Vagina (tissue), 2 donors: ENCODE measurements at places on chromosomes 7 and 10.

DNA sequence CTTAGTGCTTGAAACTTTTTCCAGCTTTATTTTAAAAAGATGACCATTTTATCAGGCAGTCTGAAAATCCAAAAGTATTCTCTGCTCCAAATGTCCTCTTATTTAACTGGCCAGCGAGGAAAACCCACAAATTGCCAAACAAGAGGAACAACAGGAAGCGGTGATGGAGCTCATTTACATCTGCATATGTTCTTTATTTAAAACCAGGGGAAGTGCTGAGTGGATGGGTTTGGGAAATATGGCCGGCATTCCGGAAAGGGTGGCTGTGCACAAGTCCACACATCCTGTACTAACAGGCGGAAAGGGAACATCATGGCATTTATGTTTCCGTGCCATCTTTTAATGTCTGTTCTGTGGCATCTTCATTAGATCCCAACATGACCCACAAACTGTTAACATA, 974.5 kb downstream of the LRMDA start:
- H3K27ac ChIP-seq, result no peak overlapping the region
- H3K4me3 ChIP-seq, result no peak overlapping the region
- no peaks in the 10 kb centered on the region for H3K36me3 ChIP-seq
- H3K27me3 ChIP-seq, result no peaks in the 10 kb centered on the region

- H3K4me1 ChIP-seq, result no peaks in the 10 kb centered on the region
- H3K36me3 ChIP-seq, result peaks cover 68% of the 10 kb centered on the region
- no peak for DNase-seq
- H3K27me3 ChIP-seq, result no peaks in the 10 kb centered on the region
These were observed 16.4 kb downstream of the SEPHS1 start for GRCh38 chr10:13331646-13332045.

DNA sequence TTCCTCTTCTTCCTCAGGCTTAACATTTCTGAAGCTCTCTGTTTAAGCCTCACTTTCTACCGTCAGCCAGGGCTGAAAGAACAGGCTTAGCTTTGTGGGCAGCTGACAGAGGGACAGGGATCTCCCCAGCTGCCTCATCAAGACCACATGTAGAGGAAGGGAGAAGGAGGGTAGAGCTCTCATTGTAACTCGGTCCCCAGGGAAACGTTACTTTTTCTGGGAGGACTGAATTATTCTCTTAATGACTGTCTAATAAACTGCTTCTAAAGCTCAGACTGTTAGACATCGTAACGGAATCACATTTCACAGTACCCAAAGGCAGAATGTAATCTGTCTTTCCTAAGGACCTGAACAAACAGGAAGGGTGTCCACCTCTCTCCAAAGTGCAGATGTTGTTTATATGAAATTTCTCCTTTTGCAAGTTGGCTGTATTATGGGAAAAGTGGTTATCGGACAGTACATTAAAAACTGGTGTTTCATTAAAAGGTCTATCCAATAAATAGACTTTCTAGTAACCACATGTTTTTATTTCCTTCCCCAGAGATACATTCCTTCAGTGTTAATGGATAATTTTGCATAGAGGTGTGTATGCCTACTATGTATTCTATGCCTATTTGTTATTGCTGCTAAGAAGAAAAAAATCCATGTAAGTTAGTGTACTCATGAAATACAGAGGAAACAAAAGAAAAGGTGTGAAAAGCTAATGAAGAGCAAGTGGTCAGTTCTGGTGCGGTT, 144.2 kb downstream of the CTTNBP2 start:
- DNase-seq, result no peak
- no peaks in the 10 kb centered on the region for H3K36me3 ChIP-seq
- H3K27ac ChIP-seq, result no peak overlapping the region
- H3K27me3 ChIP-seq, result no peaks in the 10 kb centered on the region
- no peaks in the 10 kb centered on the region for H3K4me1 ChIP-seq

DNA sequence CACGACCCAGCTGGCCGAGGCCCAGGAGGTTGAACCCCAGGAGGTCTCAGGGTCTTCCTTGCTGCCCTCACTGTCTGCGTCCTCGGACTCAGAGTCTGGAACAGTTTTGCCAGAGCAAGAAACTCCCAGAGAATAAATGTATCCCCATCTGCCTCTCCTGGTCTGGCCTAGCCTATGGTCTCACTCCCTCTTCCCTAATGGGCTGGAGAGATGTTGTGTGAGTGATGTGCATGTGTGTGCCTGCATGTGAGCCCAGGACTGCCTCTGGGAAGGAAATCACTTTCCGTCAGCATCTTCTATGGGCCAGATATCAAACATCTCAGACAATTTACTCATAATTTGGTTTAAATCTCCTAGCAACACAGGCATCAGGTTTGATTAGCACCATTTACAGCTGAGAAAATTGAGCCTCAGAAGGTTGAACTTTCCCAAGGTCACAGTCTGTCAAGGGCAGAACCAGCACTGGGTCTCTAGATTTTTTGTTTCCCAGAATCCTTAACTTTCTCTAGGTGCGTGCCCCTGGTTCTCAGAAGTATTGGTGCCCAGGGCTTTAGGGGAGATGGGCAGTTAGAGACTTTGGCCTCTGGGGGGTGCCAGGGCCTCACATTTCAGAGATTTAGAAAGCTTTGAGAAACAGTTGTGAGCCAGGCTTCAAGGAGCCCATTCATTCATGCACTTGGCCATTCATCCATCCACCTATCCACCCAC, 4.9 kb downstream of the TMEM270 start:
- no peak for DNase-seq
- no peaks in the 10 kb centered on the region for H3K36me3 ChIP-seq
- peaks cover 20% of the 10 kb centered on the region for H3K4me1 ChIP-seq
- no peaks in the 10 kb centered on the region for H3K27me3 ChIP-seq
- H3K27ac ChIP-seq, result no peak overlapping the region
- H3K4me3 ChIP-seq, result no peak overlapping the region

DNA sequence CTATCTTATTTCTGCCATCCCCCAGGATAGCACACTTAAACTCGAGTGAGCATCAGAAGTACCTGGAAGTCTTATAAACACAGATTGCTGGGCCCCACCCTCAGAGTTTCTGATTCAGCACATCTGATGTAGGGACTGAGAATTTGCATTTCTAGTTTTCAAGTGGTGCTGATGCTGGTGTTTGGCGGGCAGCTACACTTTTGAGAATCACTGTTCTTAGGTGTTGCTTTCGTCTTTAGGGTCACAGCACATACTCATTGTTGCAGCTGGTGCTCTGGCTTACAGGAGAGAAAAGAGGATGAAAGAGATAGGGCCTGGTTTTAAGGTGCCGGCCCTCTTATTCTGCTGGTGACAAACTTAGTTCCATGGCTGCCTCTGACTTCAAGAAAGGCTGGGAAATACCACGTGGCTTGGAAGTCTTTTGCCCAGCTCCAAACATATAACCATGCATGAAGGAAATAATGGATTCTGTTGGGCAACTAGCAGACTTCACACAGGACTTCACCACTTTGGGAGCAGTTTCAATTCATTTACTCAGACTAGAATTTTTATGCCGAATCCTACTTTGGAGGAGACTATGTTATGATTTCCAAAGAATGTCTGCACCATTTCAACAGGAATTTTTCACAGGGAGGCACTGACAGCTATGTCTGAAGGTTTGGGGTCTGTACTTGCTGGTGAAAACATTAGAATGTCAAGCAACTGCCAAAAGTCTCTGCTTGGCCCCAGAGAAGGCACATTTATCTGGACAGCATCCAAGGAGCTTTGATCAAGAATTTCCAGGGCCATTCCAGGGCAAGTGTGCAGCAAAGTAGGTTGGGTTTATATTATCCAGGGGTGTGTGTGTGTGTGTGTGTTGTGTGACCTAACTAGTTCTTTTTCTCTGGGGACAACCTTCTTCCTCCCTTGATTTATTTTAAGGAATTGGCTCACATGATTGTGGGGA, 6.9 kb upstream of the MINDY4 start:
- H3K4me3 ChIP-seq, result no peak overlapping the region
- no peaks in the 10 kb centered on the region for H3K36me3 ChIP-seq
- H3K27ac ChIP-seq, result peak overlapping the region; percentile 8
- peaks cover 32% of the 10 kb centered on the region for H3K4me1 ChIP-seq
- DNase-seq, result no peak

- no peaks in the 10 kb centered on the region for H3K27me3 ChIP-seq
- H3K4me1 ChIP-seq, result no peaks in the 10 kb centered on the region
- H3K27ac ChIP-seq, result no peak overlapping the region
- DNase-seq, result no peak
- H3K36me3 ChIP-seq, result no peaks in the 10 kb centered on the region
These were observed 302.4 kb downstream of the GRID1 start for GRCh38 chr10:86064219-86064618.

DNA sequence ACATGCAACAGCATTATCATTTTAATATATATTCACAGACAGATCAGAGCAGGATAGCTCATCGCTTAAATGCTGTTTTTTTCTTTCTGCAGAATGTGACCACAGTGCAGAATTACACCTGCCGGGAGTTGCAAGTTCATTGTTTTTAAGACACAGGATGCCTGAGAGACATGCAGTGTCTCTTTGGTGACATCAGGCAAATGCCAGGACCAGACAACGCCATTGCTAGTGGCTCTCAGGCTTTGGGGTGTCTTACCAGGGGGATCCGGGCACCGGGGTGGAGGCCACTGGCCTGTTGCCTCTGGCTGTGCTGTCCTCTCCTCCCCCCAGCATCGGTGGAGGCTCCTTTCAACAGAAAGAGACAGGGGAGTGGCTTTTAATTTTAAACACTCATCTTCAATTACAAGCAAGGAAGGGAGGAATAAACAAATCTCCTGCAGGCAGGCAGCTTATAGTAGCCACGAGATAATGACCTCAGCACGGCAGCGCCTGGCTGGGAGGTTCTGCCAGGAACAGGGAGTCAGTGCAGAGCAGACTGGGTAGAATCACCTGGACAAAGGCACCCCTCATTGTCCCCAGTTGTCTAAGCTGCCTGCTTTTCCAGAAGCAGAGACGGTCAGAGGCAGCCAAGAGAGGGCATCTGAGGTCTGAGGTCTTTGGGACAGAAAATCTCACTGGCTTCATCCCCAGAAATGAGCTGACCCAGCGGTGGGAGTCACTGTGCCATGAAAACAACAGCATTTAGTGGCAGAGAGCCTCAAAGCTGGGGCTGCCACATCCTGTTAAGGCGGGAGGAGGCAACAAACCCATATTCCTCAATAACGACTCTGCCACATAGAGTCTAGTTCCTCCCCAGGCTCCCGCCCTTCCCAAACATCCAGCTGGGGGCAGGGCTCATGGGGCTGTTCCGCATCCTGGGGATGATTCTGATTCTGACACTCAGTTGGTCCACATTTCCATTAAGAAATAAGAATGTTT, 148.4 kb downstream of the TCERG1L start:
- H3K4me3 ChIP-seq, result no peak overlapping the region
- no peak for DNase-seq
- H3K27me3 ChIP-seq, result no peaks in the 10 kb centered on the region
- no peaks in the 10 kb centered on the region for H3K36me3 ChIP-seq
- no peak overlapping the region for H3K27ac ChIP-seq

DNA sequence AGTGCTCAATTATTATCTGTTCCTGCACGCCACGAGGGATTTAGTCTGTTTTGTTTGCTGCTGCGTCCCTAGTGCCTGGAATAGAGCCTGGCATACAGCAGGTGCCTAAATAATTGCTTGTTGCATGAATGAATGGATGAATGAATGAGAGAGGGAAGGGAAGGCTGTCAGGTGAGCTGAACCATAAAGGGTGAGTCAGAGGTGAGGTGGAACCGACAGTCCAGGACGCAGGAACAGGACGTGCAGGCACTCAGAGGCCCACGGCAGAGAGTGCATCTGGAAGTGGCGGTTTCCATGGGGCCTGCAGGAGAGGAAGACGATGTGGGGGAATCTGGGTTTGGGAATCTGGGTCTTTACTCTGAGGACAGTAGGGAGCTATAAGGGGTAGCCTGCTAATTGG, 17.7 kb upstream of the PPIF start:
- H3K4me1 ChIP-seq, result no peaks in the 10 kb centered on the region
- H3K27ac ChIP-seq, result no peak overlapping the region
- H3K4me3 ChIP-seq, result no peak overlapping the region
